A172 (cell line): ENCODE measurements at places on chromosomes 12 and 14.

DNA sequence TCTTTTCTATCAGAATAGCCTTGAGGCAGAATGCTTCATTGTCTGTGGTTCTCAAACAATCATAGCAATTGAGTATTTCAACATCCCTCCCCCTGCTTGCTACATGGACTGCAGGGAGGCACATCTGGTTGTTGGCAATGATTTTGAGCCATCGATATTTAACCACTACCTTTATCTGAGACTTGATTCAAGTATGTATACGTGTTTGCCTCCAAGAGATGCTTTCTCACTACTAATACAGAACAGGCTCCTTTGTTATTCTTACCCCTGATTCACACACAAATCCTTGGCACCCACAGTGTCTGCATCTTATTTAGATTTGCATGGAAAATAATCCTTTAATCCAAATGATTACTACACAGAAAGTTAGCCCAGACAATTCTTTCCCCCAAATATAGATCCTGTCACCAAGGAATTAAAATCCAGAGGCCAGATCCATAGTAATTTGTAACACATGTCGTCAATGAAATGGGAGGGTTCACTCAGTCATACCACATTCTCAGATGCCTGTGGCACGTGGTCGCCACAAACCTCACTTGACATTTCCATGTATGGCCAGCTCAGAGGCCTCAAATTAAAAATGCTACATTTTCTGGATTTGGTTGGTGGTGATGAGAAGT lies 199.3 kb downstream of the ITPR2 start:
- DNase-seq = no peak

DNA sequence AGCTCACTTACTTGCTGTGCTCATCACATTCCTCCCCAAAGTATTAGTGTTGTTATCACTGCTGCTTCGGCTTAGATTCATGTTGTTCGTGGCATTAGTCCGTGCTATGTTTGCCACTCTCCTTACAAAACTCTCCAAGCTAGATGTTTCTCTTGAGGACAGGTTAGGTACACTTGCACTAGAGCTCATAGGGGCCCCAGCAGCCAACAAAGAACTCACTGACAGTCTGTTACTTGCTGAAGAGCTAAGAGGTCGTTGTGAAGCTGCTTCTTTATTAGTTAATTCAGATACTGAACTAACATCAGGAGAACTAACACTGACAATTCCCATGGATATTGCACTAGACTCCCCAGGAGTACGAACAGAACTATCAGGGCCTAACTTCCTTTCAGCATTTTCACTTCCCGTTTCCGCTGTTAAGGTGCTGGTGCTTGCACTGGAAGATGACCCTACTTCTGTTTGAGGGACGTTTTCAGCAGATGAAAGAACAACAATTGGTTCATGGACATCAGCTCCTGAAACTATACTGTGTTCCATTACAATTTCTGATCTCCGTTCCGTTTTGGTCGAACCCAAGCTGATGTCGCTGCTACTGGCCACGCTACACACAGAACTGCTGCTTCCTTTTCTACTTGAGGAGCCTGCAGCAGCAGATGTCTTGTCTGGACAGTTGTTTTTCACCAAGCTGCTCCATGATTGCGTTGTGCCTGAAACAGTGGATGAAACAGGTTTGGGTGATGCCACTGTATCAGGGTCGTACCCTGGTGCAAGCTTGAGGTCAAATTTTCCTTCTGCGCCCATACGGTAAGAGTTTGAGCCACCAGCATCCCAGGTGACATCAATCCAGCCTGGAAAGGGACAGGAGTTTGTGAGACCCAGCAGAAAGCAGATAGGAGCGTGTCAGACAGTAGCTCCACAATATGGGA lies 78.7 kb downstream of the HECTD1 start:
- no peak for DNase-seq

DNA sequence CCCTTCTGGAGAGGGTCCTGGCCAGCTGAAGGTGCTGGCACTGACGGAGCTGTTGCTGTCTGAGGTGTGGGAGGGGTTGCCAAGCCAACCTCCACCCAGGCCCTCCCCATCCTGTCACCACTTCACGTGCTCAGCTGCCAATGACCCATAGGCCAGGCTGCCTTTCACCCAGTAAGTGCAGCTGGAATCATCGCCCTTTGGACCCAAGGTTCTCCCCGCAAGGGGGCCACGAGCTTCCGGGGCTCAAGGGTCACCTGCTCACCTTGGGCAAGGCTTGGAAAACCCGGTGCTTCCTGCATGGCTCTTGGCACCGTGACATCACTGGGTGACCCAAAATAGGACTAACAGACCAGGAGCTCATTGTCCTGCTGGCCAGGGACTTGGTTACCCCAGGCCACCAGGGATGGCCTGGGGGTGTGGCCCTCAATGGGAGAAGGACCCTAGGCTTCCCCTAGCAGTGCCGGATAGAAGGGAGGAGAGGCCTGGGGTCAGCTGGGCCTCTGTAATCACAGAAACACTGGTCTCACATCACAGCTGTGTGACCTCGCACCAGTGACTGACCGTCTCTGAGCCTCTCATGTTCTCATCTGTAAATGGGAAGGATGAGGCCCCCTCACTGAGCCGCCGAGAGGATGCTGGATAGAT lies 51.3 kb downstream of the CCDC85C start:
- no peak for DNase-seq

DNA sequence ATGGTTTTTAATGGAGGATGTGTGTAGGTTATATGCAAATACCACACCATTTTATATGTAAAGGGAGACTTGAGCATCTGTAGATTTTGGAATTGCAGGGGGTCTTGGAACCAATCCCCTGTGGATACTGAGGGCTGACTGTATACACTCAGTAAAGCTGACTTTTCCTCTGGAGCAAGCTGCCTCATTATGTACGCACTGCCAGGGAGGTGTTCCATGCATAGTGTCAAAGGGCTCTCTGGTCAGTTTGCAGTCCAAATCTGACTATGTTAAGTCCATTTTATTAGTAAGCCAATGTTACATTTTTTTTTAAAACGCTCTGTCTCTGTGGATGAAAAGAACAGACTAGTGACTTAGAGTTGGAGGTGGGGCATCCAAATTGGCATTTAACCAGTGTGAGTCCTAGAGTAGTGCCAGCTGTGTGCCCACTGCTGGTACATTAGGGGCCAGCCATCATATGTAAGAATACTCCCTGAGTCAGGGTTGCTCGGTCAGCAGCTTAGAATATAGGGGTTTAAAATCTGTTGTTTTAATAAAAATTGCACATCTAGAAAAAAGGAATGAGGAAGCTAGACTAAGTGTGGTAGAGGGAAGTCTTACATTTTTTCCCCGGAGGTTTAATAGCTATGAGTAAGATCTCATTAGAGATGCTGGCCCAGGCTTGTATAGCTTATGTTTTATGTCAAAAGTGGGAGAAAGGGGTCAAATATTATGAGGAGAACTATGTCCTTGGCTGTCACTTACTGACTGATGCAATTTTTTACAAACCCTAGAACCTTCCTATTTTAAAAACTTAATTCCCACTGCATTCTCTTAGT lies 87.0 kb downstream of the TESC start:
- no peak for DNase-seq

DNA sequence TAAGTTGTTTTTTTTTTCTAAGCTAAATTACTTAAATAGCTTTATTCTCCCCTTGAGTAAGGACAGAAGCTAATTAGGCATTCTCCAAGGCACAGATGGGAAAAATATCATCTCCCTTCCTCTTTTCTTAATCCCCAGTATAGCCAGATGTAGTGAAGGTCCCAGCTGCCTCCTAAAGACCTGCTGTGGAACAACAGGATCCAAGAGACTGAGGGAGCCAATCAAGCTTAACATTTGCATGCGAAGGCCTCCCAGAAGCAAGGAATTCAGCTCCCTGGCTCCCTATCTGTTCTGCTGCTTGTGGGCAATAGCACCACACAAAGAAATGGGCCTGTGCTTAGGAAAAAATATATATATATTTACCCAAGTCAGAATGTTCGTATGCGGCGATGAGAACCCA lies 255.2 kb downstream of the SYT1 start:
- no peak for DNase-seq

DNA sequence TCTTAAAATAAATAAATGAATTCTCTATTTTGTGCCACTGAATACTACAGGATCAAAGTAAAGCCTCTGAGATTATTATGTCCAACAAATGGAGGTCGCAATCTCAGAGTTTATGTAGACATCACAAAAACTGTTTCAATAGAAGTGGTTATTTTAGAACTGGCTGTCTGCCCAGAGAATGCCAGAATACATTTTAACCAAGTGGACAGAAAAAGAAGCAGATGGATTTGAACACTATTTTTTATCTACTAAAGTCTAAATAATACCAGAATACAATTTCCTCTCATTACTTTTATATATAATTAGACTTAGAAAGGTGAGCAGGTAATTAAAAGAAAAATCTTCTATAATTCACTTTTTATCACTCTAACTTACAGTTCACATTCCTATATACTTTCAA lies 118.3 kb downstream of the MED13L start:
- no peak for DNase-seq

DNA sequence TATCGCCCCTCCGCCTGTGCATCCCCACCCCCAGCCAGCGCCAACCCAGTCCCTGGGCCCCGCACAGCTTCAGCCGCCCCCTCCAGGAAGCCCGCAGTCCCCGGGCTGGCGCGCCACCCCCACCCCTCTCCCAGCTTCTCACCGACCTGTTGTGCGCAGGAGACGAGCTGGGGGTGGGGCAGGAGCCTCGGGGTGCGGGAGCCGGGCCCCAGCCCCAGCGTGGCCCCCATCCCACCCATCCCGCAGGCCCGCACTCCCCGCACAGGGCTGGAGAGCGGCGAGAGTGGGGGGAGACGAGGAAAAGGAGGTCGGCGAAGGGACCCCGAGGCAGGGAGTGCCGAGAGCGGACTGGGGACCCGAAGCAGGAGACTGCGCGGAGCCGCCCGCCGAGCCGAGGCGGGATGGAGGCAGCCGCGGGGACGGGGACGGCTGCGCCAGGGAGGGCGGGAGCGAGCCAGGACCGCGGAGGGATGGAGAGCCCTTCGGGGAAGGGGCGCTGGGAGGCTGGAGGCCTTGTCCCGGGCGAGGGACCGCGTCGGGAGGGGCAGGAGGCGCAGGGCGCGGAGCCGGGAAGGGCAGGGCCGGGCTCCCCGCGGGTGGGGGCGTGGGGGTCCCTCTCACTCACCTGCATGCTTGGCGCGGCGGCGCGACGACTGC lies 498 bp downstream of the PIANP start:
- no peak for DNase-seq
